ENCODE measurements at places on chromosomes 5 and 9.

GRCh38 chr5:142717582-142718215, 31.8 kb upstream of the FGF1 start:
- DNase-seq = no peak

DNA sequence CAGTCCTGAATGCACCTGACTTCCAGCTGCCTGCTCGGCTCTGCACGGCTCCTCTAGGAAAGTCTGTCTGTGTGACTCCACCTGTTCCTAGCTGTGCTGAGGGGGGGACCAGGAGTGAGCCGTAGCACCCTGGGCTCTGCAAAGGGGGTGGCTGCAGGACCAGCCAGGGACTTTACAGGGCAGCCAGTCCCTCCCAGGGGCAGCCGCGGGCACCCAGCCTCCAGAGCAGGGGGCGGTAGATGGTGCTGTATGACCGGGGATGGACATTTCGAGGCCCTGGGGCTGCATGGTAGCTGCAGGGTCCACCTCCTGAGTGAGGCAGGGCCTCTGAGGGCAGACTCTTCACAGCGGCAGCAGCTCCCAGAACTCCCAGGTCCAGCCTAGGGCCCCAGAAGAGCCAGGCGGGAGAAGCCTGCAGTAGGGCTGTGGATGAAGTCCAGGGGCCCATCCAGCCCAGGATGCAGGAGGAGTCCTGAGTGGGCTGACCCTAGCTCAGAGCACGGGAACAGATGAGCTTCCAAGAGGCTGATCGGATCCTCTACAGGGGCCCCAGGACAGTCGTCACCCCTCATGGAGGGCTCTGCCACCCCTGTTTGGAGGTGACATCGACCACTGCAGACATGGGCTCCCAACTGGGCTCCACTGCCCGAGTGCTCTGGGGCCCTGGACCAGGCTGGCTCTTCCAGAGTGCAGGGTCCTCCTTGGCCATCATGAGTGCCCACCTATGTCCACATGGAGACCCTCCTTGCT, 105.4 kb downstream of the ZNF354C start:
- peak; percentile 5 for DNase-seq

DNA sequence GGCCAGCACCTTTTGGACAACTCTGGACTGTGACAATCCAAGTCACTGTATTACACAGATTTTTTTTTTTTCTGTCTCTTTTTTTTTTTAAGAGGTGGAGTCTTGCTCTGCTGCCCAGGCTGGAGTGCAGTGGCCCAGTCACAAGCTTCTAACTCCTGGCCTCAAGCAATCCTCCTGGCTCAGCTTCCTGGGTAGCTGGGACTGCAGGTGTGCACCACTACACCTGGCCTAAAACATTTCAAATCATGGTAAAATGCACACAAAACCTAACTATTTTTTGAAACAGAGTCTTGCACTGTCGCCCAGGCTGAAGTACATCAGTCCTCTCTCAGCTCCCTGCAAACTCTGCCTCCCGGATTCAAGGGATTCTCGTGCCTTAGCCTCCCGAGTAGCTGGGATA, 7.2 kb upstream of the N4BP3 start:
- no peak for DNase-seq

- no peak for DNase-seq
Observed at GRCh38 chr9:135184181-135185053, 96.9 kb downstream of the OLFM1 start.

DNA sequence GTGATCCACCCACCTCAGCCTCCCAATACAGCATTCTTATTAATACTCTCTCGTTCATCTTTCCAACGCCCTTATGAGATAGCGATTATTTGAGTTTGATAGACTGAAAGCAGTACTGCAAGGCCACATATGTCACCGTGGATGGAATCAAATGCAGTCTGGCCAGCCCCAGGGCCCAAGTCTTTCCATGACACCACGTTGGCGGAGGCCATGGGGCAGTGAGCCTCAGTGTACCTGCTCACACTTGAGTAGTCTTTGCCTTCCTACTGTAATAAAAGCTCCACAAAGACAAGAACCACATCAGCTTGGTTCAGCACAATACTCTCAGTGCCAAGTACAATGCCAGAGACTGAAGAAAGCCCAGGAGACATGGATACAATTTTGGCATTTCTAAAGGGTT, 88.5 kb downstream of the TTLL11 start:
- DNase-seq = no peak

DNA sequence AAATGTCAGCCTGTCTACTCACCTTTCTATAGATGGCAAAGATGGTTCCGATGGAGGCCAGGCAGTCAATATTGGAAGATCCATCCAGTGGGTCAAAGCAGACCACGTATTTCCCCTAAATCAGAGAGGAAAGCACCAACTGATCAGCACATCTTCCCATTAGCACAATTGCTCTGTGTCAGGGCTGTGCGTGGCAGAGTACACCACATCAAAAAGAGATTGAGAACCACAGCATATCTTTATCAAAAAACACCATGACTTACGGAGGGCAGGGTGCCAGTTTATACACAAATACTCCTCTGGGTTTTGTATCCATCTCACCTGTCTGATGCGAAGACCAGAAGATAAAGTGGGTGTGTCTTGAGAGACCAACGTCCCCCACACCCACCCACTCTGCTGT, 9.1 kb downstream of the FBP2 start:
- no peak for DNase-seq

All from left cardiac atrium (tissue), 4 donors.